Fibroblast of lung (primary cell): ENCODE measurements at places on chromosomes 5 and 9. TPM values are rescaled to one million over a fixed set of nuclear protein-coding genes. Genes with fewer than 3 reads are reported as not detected.

GOLGA2 gene
- 96.0 and 118 TPM in 2 replicates for total RNA-seq

DPP7 gene
- 93.0 and 126 TPM in 2 replicates for total RNA-seq

FANCG gene
- total RNA-seq: 9.2 and 12.2 TPM in 2 replicates

GPR150 gene
- total RNA-seq: under 0.01 and 0.33 TPM in 2 replicates

SERINC5 gene
- total RNA-seq: 10.9 and 11.3 TPM in 2 replicates

CYLC2 gene
- total RNA-seq: not detected in 2 replicates
